Stimulated activated naive CD8-positive, alpha-beta T cell treated with anti-CD3 and anti-CD28 coated beads, Interleukin-15, Interleukin-2, amounts not matched to agents 100 U/mL and 50 U/mL, for 24 hours (primary cell): ENCODE measurements at places on chromosomes 11 and 22.
A peak's percentile ranks its signal among the peaks of the same experiment; 100 is the strongest.

- no peak for DNase-seq
Measured at GRCh38 chr11:123683428-123684170, 29.2 kb upstream of the SCN3B start.

DNA sequence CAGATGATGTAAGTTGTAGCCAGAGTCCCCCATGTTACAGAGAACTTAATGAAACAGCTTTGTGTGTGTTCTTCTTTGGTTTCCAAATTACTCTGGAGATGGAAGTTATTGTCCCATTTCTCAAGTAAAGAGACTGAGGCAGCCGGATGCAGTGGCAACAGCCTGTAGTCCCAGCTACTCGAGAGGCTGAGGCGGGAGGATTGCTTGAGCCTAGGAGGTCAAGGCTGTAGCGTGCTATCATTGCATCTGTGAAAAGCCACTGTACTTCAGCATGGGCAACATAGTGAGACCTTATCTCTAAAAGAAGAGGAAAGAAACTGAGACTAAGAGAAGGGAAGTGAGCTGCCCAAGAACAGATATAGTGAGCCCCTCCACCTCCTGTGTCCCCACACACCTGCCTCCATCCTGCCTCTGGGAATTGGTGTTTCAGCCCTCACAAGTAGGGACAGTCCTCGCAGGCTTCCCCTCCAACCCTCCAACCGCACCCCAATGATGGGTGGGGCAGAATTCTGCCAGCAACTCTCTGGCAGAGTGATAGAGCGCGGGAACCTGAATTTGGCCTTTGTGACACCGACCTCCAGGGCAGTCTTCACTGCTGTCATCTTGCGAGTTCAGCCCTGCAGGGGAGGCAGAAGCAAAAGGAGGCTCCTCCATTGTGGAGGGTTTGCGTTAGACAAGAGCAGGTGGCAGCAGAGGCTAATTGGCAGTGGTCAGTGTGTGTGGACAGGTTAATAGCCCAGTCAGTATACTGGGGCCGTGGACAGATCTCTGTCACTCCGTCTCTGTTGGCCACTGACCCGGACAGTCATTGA lies 1.6 kb downstream of the PDXP start:
- DNase-seq = no peak

DNA sequence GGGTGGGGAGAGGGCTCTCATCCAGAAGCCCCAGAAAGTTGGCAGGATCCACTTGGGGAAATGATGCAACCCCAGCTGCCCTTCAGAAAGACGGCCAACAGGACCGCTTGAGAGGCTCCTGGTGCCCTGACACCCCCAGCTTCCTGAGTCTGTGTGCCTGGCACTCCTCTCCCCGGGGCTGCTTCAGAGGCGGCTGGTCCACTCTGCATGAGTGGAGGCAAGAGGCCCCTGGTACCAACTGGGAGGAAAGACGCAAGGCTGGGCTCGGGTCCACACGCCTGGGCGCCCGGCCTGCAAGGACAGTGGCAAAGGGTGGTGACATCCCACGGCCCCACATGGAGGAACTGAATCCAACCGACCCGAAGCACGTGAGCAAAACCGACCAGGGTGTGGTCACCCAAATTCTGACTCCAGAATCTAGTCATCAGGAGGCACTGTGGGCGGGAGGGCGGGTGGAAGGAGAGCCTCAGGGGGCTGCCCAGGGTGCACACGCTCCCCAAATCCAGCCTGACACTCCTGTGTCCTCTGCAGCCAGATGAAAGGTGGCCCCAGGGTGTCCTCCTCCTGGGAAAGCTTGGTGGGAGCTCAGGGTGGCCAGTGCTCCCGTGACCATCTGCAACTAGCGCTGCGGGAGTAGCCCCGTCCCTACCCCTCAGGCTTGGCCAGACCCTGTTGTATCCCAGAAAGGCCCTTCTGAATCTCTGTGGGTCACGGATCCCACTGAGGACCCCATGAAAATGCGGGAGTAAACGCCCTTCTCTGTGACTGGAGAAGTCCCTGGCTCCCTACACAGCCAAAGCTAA lies 3.7 kb downstream of the RNH1 start:
- DNase-seq = peak; percentile 40

- DNase-seq = no peak
Measured at GRCh38 chr11:1516273-1517067, 29.9 kb upstream of the MOB2 start.

- DNase-seq = no peak
Measured at GRCh38 chr11:122095681-122096262, 20.2 kb downstream of the BLID start.

GRCh38 chr11:60835534-60835846 lies 6.4 kb upstream of the CCDC86 start:
- DNase-seq = no peak

DNA sequence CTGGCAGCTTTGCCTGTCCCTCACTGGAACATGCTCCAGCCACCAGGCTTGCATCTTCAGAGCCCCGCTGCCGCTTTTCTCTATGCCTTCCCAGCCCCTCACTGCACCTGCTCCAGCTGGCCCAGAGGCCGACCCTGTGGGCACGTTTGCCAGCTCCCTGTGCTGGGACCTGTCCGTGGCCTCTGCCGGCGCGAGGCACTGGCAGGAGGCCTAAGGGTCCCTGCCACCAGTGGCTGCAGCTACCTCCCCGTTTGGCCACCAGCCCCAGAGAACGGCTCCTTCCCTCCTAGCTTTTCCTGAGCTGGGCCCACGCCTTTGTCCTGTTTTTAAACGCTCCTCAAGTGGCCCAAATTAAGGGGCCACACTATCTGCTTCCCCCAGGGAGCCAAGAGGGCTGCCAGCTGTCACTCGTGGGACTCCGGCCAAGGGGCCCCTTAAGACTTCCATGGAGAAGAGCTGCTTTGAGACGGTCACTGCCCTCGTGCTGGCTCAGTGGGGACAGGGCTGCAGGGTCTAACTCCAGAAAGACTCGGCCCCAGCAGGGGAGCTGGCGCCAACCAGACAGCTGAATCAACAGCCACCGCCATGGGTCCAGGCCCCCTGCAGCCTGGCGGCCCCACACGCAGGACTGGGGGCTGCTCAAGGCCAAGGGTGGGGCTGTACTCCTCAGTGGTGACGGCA lies 24.6 kb upstream of the WNT7B start:
- no peak for DNase-seq

DNA sequence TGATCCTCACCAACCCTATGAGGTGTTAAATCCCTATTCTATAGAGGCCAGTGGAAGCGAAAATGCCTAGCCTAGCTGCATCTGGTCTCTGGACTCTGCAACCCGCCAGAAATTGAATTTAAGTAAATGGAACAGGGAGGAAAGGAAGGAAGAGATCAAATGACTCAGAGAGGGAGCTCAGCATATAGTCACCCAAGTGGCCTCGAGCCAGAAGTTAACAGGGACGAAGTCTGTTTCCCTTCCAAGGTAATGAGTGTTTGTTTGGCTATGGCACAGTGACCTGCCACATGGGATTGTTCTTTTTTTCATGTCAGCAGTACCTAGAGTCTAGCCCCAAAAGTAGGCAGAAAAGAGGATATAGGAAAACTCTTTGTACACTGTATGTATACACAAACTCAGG lies 66.3 kb downstream of the PAK1 start:
- no peak for DNase-seq

DNA sequence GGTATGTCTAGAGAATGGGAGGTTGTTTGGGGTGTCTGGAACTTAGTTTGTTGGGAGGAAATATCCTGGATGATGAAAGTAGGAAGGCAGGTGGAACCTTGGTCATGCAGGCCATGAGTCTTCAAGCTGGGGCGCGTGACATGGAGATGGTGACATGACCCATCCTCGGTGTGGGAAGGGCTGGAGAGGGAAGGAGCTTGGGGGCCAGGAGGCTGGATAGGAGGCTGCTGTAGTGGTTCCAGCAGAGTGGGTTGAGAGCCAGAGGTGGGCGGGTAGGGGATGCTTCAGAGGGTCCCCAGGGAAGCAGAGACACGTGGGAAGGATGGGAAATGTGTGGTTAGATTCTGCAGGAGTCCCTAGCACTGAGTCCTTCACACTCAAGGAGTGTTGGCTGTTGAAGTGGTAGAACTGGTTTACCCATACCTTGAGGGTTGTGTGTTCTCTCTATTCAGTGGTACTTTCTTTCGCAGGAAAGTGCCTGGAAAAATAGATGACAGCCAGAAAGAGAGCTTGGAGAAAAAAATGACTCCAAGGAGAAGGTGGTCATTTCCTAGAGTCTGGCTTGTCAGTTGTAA lies 56.8 kb downstream of the LDLRAD3 start:
- no peak for DNase-seq

GRCh38 chr11:69509381-69509780 lies 27.9 kb downstream of the LINC01488 start:
- DNase-seq = no peak

- DNase-seq = no peak
Measured at GRCh38 chr11:79634905-79635304, 194.1 kb upstream of the TENM4 start.

DNA sequence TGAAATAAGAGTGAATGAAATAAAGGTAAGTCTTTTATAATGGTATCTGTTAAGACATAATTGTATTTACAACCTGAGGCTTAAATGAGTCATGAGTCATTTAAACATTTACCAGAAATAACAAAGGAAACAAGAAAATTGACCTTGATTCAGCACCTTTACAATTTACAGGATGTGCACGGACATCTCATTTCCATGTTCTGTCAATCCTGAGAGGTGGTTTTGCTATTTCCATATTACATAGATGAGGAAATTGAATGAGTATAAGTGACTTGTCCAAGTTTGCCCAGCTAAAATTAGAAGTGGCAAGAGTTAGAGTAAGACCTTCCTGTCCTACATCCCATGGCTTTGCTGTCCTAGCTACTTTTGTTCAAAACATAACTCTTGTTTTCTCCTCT lies 89.1 kb downstream of the TRIM44 start:
- no peak for DNase-seq

DNA sequence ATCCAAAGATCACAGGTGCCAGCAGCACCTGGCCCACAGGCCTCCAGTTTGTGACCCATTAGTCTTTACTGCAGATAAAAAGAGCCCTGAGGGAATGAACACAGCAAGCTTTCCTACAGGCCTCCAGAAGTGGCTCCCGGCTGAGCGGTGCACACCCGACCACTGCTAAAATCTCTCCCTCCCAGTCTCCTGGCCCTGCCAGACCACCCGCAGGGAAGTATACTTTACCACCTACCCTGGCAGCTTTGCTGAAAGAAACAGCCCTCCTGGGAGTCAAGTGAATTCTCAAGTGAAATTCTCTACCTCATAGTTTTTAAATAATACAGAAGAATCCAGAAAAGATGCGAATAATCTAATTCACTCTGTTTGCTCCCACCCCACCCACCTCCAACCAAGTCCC lies 15.4 kb upstream of the MTNR1B start:
- DNase-seq = no peak

DNA sequence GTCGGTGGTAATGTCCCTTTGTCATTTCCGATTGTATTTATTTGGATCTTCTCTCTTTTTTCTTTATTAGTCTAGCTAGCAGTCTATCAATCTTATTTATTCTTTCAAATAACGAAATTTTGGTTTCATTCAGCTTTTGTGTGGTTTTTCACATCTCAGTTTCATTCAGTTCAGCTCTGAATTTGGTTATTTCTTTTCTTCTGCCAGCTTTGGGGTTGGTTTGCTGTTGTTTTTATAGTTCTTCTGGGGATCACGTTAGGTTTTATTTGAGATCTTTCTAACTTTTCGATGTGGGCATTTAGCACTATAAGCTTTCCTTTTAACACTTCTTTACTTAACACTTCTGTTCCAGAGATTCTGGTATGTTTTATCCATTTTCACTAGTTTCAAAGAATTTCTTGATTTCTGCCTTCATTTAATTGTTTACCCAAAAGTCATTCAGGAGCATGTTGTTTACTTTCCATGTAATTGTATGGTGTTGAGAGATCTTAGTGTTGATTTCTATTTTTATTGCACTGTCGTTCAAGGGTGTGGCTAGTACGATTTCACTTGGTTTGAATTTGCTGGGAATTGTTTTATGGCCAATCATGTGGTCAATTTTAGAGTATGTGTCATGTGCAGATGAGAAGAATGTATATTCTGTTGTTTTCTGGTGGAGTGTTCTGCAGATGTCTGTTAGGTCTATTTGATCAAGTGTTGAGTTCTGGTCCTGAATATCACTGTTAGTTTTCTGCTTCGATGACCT lies 7.7 kb upstream of the SCGB1D1 start:
- DNase-seq = no peak

DNA sequence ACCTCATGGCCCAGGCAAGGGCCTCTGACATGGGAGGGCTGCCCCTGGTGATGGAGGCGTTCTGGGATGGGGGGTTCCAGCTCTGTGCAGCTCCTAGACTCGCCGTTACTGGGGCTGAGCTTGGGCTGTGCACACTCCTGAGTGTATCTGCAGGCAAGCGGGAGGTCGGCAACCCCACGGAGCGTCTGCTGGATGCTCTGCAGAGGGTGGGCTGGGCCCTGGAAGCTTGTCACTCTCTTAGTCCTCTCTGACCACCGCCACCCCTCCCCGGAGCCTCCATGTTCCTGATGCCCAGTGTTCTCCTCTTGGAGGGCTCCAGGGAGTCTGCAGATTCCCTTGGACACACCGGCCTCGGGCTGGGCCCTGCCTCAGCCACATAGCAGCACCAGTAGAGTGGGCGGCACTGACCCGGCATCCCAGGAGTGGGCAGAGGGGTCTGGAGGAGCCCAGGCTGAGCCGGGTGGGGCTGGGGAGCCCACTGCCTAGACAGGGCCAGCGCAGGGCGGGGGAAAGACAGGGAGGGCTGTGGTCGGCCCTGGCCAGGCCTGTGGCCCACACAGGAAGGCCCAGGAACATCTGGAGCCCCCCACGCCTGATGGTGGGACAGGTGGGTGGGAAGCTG lies 20.6 kb upstream of the MUC5B start:
- DNase-seq = peak; percentile 25

- no peak for DNase-seq
Measured at GRCh38 chr22:46402505-46402904, 67.0 kb downstream of the TRMU start.

GRCh38 chr11:27397624-27398399 lies 34.8 kb upstream of the CCDC34 start:
- DNase-seq = no peak

DNA sequence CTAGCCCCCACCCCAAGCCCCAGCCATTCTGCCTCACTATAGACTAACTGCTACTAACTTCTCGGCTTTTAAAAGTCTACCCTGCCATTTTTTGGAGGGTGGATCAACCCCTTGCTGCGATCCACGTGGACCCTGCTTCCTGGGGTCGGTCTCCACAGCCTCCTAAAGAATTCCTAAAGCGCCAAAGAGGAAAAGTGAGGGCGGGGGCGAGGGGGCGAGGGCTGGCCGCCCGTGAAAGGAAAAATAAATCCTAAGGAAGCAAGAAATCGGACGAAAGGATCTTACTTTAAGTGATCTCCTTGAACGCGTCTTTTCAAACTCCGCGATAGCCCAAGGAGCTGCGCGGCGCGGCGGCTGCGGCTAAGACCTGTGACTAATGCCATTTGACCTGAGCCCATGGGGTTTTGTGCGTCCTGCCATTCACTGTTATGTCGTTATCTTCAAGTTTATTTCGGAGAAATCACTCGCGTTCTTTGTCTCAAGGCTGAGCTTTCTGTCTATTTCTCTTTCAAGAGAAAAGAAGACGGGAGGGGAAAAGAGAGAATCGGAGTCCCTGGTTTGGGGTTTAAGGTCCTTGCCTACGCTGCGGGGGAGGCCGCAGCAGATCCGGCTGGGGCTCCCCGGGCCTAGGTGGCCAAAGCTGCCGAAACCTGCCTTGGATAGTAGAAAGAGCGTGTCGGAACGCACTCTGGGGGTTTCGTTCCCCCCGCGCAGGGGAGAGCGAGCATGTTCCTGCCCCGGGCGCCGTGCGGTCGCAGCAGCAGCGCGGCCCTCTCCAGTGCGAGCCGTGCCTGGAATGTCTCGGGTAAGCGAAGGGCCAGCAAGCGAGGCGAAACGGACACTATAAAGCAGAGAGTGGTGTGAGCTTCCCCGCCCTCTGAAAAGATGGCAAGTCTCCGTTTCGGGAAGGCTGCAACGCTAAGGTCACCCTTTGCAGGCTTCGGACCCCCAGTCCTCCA lies 2.8 kb upstream of the DBX1 start:
- DNase-seq = peak; percentile 36
